LHCN-M2 (cell line): ENCODE measurements at places on chromosomes 4 and X.

DNA sequence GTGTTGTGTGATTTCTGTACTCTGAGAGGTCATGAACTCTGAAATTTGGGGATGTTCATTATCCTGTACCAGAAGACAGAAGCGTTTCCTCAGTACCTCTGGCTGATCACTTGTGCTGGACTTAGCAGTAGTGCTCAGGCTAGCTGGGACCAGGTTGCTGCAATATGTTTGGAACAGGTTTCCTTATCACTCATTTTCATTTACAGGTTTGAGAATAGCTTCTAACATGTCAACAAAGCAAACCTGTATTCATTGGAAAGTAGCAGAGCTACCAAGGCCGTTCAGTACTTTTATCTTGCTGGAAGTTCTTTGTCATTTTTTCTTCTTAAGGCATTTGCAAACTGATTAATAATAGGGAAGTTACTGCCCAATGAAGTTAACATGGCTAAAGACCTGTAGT is 242.9 kb upstream of the ANKRD50 start:
- DNase-seq = no peak

GRCh38 chr4:42512226-42512625 is 114.9 kb downstream of the SHISA3 start:
- DNase-seq = no peak

DNA sequence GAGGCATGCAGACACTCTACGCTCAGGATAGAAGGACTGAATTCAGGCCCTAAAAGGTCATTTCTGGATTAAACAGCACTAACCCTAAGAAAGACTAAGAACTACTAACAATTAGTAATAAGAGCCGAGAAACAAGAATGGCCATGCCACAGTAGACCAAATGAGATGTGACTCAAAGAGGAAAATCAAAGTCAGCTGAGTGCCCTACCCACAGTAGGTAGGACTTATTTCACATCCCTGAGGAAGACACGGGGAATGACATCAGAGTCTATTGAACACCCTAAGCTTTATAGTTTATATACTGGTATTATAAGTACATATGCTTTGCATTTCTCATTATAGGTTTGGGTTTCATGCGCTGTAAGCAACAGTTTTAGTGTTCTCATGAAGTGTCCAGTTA is 2.7 kb upstream of the ARSJ start:
- no peak for DNase-seq

- DNase-seq = peak; percentile 77
Observed at GRCh38 chr4:85823295-85823694, 348.3 kb downstream of the ARHGAP24 start.

GRCh38 chr4:22030307-22030706 is 81.7 kb upstream of the KCNIP4 start:
- no peak for DNase-seq

- peak; percentile 29 for DNase-seq
Observed at GRCh38 chrX:13013363-13014110, 30.9 kb downstream of the FAM9C start.

- no peak for DNase-seq
Observed at GRCh38 chrX:153409414-153410101, 1.7 kb upstream of the ZFP92 start.

DNA sequence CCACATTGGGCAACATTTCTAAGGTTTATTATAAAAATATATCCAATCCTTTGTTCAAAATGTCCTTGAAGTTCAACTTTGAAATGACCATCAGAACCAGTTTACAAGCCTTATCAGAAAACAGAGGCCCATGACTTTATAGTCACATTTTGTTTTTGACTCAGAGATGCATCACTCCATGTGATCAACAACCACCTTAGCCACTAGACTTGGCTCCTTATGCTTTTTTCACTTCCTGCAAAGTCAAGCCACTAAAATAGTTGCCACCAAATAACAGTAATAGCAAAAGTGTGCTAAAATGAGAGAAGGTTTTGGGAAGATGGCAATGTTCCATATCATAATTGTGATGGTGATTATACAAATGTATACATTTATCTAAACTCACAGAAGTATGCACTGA is 181.7 kb downstream of the MAML3 start:
- DNase-seq = no peak

DNA sequence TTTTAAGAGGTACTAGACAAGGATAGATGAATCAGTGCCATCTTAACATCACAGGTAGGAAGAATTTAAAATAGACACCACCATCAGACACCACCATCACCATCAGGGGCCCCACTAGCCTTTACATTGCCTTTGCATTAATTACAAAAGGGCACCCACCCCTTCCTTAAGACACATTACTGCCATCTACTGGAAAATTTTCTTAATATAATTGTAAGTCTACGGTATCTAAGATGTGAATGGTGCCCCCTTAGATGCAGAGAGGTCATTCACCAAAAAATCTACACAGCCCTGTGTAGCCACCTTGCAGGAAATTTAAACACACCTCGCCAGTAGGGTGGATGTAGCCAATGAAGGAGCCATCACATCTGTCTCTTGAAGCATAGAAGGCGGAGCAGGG is 184.1 kb downstream of the MID1IP1 start:
- peak; percentile 13 for DNase-seq

DNA sequence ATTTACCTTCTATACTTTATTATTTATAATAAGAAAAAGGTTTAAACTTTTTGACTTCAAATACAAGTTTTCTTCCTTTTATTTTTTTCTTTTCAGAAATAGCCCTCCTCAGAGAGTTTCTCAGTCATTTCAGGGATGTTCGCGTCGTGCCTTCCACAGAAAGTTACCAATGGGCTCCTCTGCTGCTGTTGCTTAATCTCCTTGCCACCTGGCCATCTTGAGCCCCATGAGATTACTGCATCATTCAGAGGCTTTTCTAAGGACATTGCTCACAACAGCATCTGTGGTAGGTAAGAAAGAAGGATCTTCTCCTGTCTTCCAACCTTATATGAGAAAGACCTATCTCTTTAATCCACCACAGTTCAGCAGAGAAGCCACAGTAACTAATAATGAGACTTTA is 1361.9 kb upstream of the ADGRL3 start:
- no peak for DNase-seq

DNA sequence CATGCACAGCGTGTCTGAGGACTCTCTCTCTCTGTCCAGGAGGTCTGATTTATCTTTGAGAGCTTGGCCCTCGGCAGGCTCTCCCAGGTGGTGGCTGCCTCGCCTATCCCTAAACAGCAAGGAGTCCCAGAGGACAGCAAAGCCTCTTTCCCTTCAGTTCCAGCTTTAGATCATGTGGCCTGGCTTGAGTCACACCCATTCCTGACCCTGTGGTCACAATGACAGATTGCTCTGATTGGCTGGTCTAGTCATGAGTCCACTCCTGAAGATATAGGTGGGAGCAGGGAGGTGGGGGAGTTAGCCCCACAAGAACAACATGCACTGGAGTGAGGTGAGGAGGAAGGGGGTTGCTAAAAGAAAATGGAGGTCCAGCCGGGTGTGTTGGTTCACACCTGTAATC is 12.1 kb upstream of the PORCN start:
- peak; percentile 45 for DNase-seq

- no peak for DNase-seq
Observed at GRCh38 chrX:153063315-153063714, 7.0 kb downstream of the PNMA3 start.

- DNase-seq = no peak
Observed at GRCh38 chr4:90095000-90095399, 32.2 kb upstream of the CCSER1 start.

DNA sequence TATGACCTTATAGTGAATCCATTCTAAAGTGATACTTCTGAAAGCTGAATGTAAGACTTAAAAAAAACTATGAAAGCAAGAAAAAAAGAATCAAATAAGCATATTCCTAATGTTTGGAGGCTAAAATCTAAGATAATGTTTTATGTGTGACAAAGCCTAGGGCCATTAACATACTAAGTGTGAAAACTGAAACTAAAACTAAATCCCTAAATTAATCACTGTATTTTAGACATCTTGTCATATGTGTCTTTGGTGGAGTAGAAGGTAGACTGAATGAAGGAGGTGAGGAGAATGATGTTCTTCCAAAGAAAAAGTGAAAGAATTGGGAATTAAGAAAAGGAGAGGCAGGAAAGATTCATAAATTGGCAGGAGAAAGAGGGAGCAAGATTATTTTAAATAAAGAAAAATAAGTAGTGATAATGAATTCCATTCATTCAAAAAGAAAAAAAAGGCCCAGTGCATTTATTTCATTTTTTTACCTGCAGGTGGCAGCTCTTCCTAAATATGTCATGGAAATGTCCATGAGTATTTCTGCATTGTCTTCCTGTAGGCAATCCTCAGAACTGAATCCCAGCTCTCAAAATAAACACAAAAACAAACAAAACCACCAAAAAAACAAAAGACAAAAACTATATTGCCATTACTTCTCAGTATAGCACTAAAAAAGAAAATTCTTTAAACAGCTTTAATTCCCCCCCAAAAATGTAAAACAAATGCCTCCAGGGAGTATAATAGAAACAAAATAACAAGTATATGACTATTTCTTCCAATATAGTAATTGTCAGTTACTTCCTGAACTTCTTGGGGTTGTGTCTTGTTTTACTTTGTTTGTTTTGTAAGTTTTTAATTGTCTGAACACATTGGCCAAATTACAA is 17.0 kb upstream of the AP1AR start:
- DNase-seq = peak; percentile 65

DNA sequence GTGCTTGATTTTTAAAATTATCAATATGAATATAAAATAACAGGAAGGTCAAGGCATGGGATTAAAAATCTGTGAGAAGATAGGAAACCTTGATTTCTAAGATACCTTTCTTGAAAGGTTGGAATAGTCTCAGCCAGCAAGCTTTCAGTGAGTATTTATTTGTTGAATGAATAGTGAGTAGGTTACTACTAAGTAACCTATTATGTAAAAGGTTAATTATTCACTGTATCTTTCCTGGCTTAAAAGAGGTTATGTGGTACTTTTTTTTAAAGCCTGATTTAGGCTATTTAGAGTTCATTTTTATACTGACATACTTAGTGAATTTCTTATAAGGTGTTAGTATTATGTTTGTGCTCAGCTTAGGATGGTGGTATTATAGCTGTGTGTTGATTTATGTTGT is 123.5 kb downstream of the PTPN13 start:
- no peak for DNase-seq

GRCh38 chr4:38141808-38142500 is 181.8 kb downstream of the PTTG2 start:
- no peak for DNase-seq

- no peak for DNase-seq
Observed at GRCh38 chr4:101347267-101347556, at the start of gene PPP3CA. PPP3CA (minus strand) TSS chr4:101347526.

- peak; percentile 74 for DNase-seq
Observed at GRCh38 chr4:139030614-139031235, 15.1 kb downstream of the NOCT start.

GRCh38 chr4:128287871-128288688 is 467 bp upstream of the PGRMC2 start:
- peak; percentile 99 for DNase-seq

GRCh38 chr4:168995537-168996295 is 14.3 kb downstream of the CBR4 start:
- peak; percentile 9 for DNase-seq

DNA sequence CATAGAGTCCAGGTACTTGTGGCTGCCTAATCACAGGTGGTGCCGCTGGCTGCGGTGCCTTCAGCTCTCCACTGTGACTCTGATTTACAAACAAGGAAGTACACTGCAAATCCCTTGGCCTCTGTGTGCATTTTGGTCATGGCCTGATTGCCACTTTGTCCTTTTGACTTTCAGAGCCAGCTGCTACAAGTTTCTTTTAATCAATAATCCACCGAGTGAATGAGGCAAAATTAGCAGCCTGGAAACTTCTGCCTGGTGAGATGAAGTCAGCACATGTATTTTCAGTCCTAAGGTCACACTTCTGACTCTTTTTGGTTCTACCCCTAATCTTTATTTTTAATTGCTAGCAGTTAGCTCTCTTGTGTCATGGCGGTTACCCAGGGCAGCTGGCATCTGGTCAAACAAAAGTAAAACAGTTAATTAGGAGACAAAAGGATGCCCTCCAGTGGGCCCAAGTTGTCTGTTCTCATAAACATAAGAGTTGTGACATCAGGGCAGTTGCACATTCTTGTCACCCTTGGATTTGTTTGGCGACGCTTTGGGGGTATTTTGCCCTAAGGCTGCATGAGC is 62.3 kb upstream of the LNX1 start:
- DNase-seq = peak; percentile 65

GRCh38 chrX:16851827-16852226 is 18.3 kb downstream of the RBBP7 start:
- DNase-seq = no peak

- no peak for DNase-seq
Observed at GRCh38 chrX:111850975-111851374, 25.0 kb upstream of the TRPC5OS start.

DNA sequence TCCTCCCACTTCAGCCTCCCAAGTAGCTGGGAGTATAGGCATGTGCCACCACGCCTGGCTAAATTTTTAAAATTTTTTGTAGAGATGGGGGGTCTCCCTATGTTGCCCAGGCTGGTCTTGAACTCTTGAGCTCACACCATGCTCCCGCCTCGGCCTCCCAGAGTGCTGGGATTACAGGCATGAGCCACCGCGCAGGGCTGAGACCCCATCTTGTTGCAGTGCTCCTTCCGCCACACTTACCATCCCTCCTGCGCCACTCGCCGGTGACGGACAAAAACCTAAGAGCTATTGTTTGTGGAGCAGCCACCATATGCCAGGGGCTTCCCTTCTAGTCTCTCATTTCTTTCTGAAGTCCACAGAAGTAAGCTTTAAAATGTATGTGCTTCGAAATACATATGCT is 34.5 kb downstream of the NSG1 start:
- DNase-seq = no peak

- DNase-seq = no peak
Observed at GRCh38 chr4:6746721-6747293, 30.8 kb downstream of the BLOC1S4 start.

- DNase-seq = no peak
Observed at GRCh38 chr4:3873408-3874027, 107.3 kb downstream of the ADRA2C start.

DNA sequence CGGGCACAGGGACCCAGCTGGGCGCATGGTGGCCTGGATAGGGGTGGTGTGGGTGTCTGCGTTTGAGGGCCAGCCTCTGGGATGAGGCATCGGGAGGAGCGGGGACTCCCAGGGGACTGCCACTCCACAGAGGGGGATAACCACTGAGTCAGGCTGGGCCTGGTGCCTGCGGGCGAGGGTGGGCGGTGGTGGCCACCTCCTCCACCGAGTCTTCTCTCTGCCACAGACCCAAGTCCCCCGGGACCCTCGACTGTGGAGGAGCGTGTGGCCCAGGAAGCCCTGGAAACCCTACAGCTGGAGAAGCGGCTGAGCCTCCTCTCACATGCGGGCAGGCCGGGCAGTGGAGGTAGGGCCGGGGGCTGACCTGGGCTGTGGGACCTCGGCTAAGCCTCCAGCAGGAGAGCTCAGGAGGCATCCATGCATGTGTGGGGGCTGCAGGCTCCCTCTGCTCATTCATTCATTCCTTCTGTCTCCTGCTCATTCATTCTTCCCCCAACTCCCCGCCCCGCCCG is 26.4 kb downstream of the DOK7 start:
- peak; percentile 21 for DNase-seq

DNA sequence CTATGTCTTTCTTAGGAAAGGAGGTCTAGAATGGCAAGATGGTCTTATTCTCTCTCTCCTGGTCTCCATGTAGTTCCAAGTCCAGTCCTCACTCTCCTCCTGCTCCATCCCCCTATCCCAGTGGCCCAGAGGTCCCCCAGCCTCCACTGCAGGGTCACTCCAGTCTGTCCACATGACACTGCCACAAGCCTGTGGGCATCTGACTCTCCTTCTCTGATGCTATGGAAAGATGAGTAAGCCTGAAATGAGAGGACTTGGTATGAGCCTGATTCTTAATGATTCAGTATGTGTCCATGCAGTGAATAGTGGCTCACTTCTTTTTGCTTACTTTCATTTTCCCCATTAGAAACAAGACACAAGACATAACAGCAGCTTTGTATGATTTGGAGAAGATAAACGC is 516.8 kb upstream of the ADGRL3 start:
- DNase-seq = no peak

GRCh38 chr4:45621971-45622370 is 501.9 kb downstream of the GABRG1 start:
- DNase-seq = no peak
